ENCODE measurements at places on chromosomes 11 and 22.

DNA sequence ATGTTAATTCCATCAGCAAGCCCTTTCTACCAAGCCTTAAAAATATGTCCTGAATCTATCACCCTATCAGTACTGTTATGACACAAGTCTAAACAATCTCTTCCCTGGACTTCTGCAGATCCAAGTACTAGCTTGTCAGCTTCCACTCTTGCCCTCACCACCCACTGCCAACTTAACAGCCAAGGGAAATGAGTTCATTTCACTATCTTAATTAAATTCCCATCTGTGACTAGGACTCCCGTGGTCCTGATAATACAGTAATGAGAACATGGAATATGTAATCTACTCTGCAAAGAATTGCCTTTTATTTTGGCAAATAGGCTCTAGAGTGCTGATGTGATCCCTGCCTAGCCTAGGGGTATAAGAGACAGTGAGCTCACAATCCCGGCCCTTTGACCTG, 10.1 kb downstream of the UBQLN3 start:
- no peak for DNase-seq

DNA sequence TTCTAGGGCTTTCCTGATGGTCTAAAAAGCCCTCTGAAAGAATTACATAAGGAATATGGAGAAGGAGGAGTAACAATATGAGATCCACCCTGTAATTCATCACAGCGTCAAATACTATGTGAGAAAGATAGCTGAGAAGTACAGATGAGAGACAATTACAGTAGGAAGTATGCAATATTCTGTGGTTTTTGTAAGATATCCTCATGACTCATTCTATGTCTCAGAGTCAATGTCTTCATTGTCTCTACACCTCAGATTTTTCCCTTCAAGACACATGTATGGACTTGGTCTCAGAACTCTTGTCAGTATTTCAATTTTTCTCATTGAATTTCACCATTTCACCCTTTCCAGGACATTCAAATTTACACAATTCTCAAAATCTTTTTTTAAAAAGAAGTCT, 343.3 kb upstream of the CTSC start:
- no peak for DNase-seq

DNA sequence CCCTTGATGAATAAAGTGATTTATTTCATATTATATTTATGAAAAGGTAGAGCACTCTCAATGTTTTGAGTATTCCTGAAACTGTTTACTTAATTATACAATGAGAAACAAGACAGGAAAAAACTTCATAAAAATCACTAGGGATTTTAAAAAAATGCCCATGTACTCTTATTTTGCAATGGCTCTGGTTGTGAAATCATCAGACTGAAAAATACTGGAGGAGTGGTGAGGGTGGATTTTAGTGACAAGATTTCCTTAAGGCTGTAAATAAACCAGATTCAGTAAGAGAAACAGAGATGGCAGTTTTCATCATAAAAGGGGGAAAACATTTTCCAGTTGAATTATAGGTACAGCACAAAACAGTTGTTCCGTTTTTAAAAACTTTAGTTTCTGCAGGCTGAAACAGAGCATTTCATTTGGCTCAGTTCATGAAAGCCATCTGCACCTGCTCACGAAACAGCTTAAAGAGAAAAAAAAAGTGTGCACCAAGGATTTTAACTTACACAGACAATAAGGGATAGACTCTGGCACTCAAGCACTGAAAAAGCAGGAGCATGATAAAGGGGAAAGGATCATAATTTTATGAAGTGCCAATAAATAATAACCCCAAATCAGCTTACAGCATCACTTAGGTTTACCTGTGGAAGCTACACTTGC, 100.7 kb downstream of the MAML2 start:
- DNase-seq, result no peak

GRCh38 chr22:30301995-30302809, 12.9 kb upstream of the CASTOR1 start:
- no peak for DNase-seq

DNA sequence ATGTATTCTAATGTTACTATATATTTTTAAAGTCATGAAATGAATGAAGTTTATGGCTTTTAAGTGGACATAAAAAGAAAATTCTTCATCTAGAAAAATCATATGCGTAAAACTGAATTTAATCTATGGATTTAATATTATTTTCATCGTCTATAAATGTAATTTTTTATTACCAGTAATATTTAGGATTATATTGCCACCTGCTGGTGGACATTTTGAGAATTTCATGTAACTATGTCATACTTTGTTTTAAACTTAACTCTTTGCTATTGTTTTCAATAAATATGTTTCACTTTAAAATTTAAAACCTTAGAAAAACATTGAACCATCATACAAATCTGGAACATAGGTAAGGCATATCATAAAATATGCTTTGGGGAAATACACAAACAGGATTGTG, 66.5 kb upstream of the CEP126 start:
- no peak for DNase-seq

DNA sequence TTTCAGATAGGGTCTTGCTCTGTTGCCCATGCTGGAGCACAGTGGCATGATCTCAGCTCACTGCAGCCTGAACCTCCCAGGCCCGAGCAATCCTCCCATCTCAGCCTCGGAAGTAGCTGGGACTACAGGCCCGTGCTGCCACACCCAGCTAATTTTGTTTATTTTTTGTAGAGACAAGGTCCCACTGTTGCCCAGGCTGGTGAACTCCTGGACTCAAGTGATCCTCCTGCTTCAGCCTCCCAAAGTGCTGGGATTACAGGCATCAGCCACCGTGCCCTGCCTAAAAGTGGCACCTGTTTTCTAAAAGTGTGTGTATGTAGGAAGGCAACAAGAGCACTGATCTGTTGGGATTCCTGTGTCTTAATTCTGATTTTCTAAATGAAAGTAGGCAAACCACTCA, 20.2 kb downstream of the PACS1 start:
- no peak for DNase-seq

GRCh38 chr11:10395166-10395897, 59.7 kb upstream of the AMPD3 start:
- no peak for DNase-seq

DNA sequence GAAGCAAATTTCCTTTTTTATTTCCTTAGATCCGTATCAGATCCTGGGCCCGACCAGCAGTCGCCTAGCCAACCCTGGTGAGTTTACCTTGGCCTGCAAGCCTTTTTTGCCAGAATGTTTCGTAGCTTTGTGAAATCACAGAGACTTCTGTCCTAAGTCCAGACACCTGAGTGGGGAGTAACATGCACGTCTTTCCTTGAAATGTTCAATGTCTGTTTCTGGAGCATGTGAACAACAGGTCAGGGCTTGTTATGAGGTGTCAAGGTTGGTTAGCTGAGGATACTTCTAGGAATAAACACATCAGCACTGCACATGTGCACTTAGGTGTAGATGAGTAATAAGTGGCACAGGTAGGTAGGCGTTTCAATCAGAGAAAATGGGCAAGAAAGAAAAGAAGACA, 58.0 kb downstream of the KCNJ1 start:
- no peak for DNase-seq

DNA sequence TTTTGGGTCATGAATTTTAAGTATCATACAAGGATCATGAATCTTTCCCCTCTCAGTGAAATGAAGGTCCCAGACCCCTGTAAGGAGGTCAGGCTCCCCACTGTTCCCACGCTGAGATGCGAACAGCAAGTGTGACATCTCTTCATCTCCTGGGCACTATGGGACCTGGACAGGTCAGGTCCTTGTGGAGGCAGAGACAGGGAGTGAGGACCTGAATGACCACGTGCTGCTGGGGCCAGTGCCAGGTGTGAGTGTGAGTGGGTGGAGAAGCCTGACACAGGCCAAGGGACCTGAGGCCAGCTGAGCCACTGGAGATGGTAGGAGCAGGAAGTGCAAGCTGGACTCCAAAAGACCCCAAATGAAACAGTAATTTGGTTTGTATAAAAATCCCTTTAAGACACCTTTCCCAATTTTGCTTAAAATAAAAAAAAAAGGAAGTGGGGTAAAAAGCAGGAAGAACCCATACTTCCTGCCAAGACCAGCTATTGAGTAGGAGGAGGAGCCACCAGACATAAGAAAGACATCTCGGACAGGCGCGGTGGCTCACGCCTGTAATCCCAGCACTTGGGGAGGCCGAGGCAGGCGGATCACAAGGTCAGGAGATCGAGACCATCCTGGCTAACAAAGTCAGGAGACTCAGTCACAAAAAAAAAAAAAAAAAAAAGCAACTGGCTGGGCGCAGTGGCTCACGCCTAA, 35.4 kb upstream of the SERPIND1 start:
- no peak for DNase-seq

DNA sequence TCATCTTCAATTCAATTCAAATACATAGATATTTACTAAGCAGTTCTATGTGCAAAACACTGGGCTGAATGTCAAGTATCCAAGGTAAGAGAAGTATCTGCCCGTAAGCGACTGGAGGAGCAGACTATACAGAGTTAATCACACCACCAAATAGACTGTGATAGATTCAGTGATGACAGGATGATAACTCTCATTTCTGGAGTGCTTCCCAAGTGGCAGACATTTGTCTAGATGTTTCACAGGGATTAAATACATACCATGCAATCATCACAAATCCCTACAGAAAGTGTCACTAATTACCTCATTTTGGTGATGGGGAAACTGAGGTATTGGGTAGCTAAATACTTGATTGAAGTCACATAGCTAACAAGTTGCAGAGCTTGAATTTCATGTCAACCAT, 508.7 kb upstream of the TENM4 start:
- DNase-seq, result no peak

- no peak for DNase-seq
These were observed 65.4 kb downstream of the MAPK1 start for GRCh38 chr22:21802056-21802455.

GRCh38 chr11:130548491-130548833, 100.0 kb downstream of the ADAMTS15 start:
- no peak for DNase-seq

GRCh38 chr11:114816791-114817190, 138.5 kb downstream of the NXPE2 start:
- DNase-seq, result no peak

GRCh38 chr11:27319072-27319471, 43.9 kb downstream of the CCDC34 start:
- no peak for DNase-seq

DNA sequence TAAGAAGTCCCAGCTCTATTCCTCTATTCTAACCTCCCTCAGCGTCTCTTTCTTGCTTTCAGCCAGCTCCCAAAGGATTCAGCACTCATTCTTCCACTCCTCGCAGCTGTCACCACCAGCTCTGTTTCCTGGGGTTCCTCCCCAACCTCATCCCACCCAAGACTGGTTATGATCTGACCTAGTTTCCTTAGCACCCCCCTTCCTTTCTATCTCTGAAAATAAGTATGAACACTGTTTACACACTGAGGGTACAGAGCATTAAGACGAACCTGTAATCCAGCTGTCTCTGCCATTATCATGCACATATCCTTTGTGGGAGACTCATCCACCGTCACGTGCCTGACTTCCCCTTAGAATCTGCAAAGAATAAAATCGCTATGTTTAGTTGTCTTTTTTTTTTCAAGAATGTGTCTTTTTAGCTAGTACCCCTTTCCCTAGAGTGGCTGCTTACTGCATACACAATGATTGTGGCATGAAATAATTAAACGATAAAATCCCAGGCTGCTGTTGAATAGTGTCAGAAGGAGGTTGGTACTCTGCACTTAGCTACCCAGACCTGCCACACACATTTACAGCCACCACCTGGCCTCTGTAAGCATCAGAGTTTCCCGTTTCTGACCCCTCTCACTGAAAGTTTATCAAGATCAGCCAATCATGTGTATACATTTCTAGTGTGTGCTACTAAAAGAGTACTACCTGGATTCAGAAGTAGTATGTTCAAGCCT, 26.9 kb upstream of the CSTF3 start:
- no peak for DNase-seq

DNA sequence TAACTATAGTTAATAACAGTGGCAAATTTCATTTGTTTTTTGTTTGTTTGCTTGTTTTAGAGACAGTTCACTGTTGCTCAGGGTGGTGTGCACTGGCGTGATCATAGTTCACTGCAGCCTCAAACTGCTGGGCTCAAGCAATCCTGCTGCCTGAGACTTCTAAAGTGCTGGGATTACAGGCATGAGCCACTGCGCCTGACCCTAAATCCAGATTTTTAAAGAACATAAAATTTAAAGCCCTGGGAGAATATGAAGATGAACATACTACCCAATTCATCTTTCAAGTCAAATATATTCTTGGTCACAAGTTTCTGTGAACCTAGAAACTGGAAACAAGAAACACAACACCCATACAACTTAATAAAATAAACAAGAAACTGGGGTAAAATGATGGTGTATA, 28.1 kb downstream of the RRAS2 start:
- DNase-seq, result no peak

DNA sequence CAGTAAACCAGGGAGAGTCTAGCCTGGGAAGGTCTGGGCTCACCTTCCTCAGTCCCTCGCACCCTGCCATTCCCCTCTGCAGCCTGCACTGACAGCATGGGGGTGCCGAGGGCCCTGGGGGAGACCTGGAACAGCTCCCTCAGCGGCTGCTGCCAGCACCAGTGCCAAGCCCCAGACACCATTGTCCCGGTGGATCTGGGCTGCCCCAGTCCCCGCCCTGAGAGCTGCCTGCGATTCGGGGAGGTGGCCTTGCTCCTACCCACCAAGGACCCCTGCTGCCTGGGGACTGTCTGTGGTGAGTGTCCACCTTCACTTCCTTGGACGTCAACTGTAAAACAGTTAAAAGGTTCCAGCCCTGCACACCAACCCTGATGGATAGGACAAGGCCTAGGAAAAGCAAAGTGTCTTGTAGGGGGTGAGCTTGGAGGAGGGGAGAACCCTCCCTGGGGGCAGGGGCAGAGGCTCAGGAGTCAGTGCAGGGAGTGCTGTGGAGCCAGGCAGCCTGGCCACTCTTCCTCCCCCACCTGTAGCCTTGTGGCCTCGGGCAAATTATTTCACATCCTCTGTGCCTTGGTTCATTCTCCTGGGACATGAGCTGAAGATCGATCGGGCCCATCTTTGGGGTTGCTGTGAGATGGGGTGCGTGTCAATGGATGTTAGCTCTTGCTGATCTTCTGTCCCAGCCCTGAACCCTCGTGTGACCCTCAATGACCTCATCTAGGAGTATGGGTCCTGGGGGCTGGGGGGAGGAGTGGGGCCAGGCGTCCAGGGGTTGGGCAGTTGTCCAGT, 85.2 kb upstream of the MYOD1 start:
- DNase-seq, result no peak

DNA sequence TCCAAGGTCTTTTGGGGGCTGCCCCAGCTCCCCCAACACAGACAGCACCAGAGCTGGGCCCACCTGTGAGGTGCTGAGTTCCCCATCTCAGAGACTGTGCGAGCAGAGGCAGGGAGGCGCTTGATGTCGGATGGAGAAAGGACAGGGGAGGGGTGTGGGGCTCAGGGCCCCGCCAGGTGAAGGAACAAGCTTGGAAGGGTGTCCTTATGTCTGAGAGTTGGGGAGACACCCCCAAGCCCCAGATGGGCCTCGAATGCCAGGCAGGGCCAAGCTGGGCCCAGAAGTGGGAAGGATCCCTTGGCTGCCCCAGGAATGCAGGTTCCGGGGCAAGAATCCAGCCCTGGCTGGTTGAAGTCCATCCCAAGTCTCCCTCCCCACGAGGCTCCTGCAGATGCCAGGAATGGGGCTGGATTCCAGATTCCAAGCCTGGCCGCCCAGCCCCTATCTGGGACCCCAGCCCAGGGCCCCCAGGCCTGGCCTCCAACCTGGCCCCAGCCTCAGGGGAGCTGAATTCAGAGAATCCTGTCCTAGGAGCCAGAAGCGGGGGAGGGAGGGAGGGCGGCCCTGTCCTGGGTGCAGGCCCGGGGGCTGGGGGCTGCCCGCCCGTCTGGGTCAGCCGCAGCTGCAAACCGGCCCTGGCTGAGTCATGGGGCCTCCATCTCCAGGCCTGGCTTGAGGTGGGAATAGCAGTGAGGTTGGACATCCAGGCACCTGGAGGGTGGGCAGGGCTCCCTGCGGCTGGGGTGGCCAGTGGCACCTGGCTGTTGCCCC, 50.9 kb downstream of the CDKN1C start:
- no peak for DNase-seq

GRCh38 chr22:38506118-38506962, at the start of gene DDX17:
Gene DDX17, minus strand, starts transcription at chr22:38506311.
- DNase-seq, result peak; percentile 81

Measured in NK-92 treated with Interleukin-12 subunit alpha and Interleukin-12 subunit beta, amount 100 ng/mL, for 24 hours (cell line).